ENCODE measurements at places on chromosomes 2 and 18.

GRCh38 chr18:48594471-48595094 lies 55.8 kb downstream of the CTIF start:
- DNase-seq, result no peak

DNA sequence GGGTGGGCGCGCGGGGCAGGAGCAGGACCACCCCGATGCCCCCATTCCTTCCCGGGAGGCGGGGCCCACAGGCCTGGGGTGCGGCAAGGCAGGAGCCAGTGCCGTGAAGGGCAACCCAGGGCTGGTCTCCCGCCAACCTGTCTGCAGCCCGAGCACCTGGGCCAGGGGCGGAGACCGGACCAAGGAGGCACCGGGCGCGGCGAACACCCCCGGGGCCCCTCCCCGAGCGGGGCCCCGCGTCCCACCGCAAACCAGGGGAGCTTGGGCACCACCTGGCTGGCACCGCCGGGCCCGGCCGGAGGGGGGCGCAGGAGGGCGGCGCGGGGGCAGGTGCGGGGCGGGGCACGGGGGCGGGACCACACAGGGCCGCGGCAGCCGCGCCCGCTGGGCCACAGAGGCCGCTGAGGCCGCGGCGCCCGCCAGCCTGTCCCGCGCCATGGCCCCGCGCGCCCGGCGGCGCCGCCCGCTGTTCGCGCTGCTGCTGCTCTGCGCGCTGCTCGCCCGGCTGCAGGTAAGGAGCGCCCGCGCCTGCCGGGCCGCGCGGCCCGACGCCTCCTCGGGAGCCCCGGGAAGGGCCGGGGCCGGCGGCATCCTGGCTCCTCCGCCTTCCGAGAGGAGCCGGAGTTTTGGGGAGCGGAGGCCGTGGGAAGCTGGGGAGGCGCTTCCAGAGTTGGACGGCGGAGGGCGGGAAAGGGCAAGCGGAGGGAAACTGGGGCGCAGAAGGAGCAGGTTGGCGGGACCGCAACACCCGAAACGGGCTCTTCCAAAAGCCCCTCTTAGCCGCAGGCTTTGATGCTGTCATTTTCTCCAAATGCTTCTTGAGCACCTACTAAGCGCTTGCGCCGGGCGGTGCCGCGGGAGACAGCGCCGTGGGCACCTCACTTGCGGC lies at the start of gene TNFRSF11A:
Gene TNFRSF11A (plus strand): TSS at position 394 of the 889 bp plus-strand sequence. CDS start 43 bp downstream, at position 437.
- DNase-seq, result peak; percentile 81

DNA sequence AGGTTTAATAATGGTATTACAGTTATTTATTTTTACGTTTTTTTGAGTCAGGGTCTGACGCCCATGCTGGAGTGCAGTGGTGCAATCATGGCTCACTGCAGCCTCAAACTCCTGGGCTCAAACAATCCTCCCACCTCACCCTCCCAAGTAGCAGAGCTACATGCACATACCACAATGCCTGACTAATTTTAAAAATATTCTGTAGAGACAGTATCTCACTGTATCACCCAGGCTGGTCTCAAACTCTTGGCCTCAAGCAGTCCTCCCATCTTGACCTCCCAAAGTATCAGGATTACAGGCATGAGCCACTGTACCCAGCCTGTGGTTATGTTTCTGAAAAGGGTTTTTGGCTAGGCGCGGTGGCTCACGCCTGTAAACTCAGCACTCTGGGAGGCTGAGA lies 120.8 kb downstream of the ESCO1 start:
- DNase-seq, result no peak

DNA sequence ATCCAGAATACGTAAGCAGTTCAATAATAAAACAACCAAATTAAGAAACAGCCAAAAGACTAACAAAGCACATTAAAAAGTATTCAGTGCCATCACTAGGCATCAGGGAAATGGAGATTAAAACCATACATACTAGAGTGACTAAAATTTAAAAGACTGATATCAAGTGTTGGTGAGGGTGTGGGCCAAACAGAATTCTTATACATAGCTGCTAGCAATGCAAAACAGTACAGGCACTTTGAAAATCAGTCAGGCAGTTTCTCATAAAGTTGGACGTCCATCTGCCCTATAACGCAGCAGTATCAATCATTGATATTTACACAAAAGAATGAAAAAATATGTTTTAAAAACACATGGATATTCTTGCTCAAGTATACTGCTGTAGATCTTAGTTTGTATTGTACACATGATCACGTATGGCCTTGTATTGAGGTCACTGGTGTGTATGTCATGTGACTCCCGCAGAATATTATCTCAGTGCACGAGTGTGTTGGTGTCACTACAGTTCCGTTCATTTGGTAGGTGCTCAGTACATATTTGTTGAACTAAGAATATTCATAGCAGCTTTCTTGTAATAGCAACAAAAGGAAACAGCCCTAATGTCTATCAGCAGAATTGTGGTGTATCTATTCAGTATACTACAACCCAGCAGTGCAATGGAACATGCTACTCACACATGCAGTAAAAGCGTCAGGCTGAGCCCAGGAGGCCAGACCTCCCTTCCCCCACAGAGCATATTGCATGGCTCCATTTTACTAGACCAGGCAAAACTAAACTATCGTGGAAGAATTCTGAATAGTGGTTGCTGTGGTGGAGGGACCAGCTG lies 28.6 kb downstream of the ZNF407 start:
- no peak for DNase-seq

- no peak for DNase-seq
These were observed 124.7 kb downstream of the PDE1A start for GRCh38 chr2:182302174-182302573.

DNA sequence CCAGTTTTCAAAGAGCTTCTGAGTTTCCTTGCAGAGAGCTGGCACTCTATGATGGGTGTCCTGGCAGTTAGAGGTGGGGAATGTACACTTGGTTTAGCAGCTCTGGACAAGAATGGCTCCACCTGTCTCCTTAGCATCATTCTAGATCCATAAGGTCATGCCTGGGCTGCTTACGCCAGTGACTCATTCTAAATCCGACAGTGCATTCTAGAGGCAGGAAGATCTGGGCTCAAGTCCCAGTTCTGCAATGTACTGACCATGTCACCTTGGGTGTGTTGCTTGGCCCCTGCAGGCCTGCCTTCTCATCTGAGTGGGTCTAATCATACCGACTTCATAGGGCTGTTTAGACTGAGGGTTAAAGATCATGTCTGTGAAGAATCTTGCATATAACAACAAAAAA lies 46.5 kb downstream of the PTGR3 start:
- DNase-seq, result no peak

Data from HAP-1 (cell line).